HepG2 (cell line): ENCODE measurements at places on chromosomes 4 and X. TPM values are rescaled to one million over a fixed set of nuclear protein-coding genes. Genes with fewer than 3 reads are reported as not detected.

The OTOP1 gene
- total RNA-seq = not detected in 2 replicates

The SFRP2 gene
- total RNA-seq = not detected in 2 replicates

The CCDC120 gene
- 0.89 and 1.3 TPM in 2 replicates for total RNA-seq

GRCh38 chr4:169058312-169058711 lies 48.3 kb upstream of the CBR4 start:
- no peaks in the 10 kb centered on the region for H3K27me3 ChIP-seq
- H3K36me3 ChIP-seq = no peaks in the 10 kb centered on the region
- no peak overlapping the region for H3K4me3 ChIP-seq
- H3K27ac ChIP-seq = no peak overlapping the region
- no peak for DNase-seq
- H3K4me1 ChIP-seq = peaks cover 29% of the 10 kb centered on the region

DNA sequence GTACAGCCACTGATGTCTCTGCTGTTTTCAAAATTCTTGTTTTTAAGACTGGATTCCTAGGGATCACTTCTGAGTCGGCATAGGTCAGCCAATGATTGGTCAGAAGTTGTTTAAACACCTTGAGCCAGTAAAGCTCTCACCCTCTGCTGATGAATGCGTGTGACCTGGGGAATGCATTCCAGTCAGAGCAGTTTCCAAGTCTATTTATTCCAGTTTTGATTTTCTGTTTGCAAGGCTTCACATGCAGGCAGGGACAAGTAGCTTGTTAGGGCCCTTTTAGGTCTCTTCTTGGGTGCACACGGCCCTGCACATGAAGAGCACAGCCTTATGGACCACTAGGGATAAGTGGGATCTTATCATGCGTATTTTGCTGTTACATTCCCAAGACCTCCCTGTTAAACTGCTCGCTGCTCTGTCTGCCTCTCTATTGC lies 47.0 kb downstream of the KLHL15 start:
- DNase-seq = no peak
- 0 out of 3 replicates have a peak, but pooled peaks cover 3% of the 10 kb centered on the region for H3K36me3 ChIP-seq
- no peak overlapping the region for H3K27ac ChIP-seq
- H3K4me3 ChIP-seq = no peak overlapping the region
- no peaks in the 10 kb centered on the region for H3K4me1 ChIP-seq

GRCh38 chr4:134567461-134567860 lies 365.9 kb upstream of the PABPC4L start:
- no peak for DNase-seq
- no peak overlapping the region for H3K27ac ChIP-seq
- H3K27me3 ChIP-seq = no peaks in the 10 kb centered on the region
- H3K36me3 ChIP-seq = no peaks in the 10 kb centered on the region
- no peak overlapping the region for H3K4me3 ChIP-seq

DNA sequence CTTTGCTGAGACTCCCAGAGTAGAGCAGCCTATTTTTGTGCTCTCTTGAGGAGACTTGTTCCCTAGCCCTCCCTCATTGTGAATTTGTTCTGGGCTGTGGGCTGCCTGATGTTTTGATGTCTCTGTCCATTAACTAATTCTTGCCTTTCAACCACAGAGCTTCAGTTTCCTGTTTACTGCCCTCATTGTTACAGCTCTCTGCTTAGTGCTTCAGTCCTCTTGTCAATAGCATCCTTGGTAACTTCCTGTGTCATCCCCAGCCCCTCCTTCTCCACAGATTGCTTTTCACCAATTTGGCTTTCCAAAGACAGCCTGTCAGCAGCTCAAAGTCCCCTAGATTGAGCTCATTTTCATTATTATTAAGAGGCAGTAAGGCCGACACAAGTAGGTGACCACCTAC lies 69.9 kb downstream of the COX7B2 start:
- no peaks in the 10 kb centered on the region for H3K36me3 ChIP-seq
- no peak for DNase-seq
- H3K4me3 ChIP-seq = no peak overlapping the region

DNA sequence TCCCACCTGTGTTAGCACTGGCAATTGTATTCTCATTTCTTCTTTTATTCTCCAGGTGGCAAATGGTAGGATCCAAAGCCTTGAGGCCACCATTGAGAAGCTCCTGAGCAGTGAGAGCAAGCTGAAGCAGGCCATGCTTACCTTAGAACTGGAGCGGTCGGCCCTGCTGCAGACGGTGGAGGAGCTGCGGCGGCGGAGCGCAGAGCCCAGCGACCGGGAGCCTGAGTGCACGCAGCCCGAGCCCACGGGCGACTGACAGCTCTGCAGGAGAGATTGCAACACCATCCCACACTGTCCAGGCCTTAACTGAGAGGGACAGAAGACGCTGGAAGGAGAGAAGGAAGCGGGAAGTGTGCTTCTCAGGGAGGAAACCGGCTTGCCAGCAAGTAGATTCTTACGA lies 176.9 kb downstream of the PTTG2 start:
- H3K4me3 ChIP-seq = no peak overlapping the region
- H3K36me3 ChIP-seq = peaks cover 4% of the 10 kb centered on the region
- no peaks in the 10 kb centered on the region for H3K27me3 ChIP-seq
- DNase-seq = no peak
